HuH-7 (cell line): ENCODE measurements at places on chromosomes 5 and 9.

GRCh38 chr9:120965344-120966012 lies 38.9 kb upstream of the TRAF1 start:
- no peak for DNase-seq

GRCh38 chr5:160835376-160835775 lies 16.6 kb downstream of the ATP10B start:
- no peak for DNase-seq

DNA sequence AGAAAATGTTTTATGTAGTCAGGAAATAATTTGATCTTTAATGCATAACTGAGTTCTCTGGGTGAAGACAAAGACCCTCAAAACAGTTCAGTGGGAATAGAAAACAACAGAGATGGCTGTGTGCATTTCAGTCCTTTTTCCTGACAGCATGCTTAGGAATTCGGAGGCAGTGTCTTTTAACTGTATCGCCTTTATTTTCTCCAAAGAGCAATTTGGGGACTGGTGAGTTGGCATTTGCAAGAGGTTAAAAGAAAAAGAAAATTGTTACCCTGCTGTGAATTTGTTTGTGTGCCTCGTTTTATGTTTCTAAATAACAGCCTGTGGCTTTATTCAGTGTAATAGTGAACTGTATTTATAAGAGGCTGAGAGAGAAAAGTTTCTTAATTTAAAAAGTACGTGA lies 227.8 kb upstream of the DMAC1 start:
- DNase-seq, result no peak

GRCh38 chr9:128049843-128050242 lies 17.3 kb downstream of the NAIF1 start:
- no peak for DNase-seq

GRCh38 chr5:131373265-131373664 lies 109.4 kb downstream of the CDC42SE2 start:
- DNase-seq, result no peak
